Nephron progenitor cell (in vitro differentiated cells): ENCODE measurements at places on chromosomes 3 and 15.

- DNase-seq: no peak
Measured at GRCh38 chr3:71760140-71760539, 6.5 kb downstream of the GPR27 start.

DNA sequence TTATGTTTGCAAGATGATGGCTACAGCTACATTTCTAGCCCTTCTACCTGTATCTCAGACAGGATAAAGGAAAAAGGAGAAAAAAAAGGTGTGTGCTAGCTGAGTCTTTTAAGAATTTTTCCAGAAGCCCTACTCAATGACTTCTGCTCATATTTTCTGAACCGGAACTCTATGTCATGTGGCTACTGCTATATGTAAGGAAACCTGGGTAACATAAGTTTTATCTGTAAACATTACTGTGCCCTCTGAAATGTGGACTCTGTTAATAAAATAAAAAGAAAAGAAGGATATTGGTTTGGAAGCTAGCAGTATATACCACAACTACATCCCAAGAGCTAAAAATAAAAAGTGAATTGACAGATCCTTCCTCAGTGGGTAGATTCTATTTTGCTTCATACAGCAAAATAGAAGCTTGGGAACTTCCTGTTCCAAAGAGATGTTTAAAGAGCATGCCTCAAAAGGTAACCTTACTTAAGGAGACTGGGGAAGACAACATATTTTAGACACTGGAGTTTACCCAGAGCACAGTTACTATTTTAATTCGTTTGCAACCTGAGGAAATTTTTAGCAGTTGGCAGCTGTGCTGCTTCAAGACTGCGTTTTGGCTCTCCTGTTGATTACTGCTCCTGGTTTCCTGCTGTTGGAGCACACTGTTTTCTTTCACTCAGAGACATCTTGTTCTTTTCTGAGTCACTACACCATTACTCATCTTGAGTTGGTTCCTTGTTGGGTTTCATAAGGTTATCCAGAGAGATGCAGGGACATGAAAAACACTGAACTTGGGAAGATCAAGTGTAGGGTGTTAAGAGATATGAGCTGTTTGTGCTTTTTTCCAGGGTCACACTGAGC is 280.7 kb downstream of the NFKBIZ start:
- DNase-seq: no peak

GRCh38 chr3:37537914-37538691 is 323.6 kb upstream of the CTDSPL start:
- DNase-seq: no peak

- DNase-seq: no peak
Measured at GRCh38 chr15:64344651-64345294, 11.2 kb downstream of the CSNK1G1 start.

DNA sequence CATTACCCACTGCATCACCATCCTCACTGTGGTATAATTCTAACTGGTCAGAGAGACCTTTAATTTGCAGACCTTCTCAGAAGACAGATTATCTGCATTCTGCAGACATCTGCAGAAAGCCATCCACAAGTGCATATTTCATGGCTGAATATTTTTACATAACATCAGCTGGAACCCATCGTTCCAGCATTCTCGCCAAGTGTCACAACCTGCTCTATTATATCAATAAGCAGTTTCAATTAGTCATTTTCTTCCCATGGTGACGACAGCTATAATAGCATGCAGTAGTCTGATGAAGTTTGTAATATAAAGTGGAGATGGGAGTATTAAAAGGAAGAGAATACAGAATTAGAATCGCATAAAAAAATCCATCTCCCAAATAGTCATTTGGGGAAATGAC is 334.7 kb downstream of the FHIT start:
- no peak for DNase-seq

- DNase-seq: no peak
Measured at GRCh38 chr3:87191175-87191574, 35.9 kb upstream of the CHMP2B start.

DNA sequence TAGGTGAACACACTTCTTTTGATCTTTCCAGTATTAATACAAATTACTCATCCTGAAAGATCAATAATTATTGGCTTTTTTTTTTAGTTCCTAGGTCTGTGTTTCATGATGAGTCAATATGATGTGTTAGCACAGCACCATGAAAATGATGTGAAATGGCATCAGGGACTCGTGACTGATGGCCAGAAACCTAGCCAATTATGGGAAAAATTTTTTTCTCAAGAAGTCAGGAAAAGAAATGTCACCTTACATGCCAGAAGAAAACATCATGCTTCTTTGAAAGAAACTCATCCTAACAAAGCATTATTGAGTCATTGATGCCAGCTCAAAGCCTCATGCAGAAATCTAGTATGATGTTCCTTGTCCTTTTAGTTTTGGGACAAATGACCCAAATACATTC is 468.3 kb upstream of the CBLB start:
- no peak for DNase-seq

GRCh38 chr15:82855286-82856100 is 46.1 kb downstream of the WHAMM start:
- no peak for DNase-seq

DNA sequence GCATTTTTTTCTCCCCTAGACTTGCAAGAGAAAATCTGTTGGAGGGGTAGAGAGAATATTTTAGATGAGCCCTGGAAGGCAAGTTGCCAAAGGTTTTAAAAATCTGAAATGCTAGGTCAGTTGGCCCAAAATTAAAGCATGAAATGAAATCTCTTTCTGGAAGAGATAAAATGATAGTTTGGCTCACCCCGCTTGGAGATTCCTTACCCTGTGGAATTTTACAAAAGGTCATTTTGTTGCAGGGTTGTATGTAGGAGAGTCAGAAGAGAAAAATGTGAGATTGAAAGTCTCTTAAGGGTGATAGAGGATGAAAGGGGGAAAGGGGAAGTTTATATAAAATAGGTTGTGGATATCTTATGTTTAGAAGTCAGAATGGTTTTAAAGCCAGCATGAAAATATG is 277.8 kb downstream of the CD47 start:
- DNase-seq: no peak

GRCh38 chr3:168285506-168285905 is 189.8 kb upstream of the GOLIM4 start:
- no peak for DNase-seq

DNA sequence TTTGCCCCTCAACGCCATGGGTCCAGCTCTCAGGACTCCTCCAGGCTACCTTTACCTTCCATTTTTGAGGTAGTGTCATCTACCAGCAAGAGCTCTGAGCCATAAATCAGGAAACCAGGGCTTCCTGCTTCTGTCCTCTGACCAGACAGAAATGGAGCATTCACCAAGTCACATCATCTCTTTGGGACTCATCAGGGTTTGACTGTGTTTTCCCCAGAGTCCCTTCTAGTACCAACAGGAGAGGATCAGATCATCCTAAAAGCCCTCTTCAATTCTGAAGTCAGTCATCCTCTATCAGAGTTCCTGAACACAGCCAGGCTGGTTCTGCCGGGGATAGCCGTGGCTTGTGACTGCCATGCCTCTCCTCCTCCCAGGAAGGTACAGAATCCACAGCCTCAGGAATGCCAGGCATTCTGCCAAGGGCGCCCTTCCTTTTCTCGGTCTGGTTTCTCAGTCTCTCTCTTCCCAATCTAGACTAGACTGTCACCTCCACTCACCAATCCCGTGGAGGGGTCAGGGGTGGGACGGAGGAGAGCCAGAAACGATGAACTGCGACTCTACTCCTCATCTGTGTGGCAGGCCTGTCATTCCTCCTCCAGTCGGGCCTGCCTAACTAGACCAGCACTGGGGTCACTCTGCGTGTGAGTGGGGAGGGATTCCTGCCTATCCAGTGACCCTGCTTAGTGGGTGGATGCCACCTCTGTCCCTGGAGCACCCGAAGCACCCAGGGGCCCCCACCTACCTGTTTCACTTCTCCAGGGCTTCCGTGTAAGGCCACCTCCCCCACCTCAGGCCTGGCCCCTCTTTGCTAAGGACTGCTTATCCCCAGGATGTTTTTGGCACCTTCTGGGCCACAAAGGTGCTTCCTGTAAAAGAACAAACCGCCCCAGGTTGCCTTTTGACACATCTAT is 30.9 kb downstream of the CCNL1 start:
- DNase-seq: no peak
